ENCODE measurements at places on chromosomes 11 and 22.

GRCh38 chr11:70587075-70587389 is 188.7 kb downstream of the CTTN start:
- DNase-seq = no peak

DNA sequence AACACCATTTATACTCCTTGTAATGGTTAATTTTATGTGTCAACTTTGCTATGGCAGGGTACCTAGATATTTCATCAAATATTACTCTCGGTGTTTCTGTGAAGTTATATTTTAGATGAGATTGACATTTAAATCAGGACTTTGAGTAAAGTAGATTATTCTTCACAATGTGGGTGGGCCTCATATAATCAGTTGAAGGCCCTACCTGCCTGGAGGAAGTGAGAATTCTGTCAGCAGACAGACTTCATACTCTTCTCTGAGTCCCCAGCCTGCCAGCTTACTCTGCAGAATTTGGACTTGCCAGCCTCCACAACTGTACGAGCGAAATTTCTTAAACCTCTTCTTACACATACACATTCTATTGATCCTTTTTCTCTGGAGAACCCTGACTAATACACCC is 49.3 kb upstream of the SYT9 start:
- no peak for DNase-seq

GRCh38 chr22:48426466-48427380 is 1401.0 kb downstream of the BRD1 start:
- DNase-seq = no peak

DNA sequence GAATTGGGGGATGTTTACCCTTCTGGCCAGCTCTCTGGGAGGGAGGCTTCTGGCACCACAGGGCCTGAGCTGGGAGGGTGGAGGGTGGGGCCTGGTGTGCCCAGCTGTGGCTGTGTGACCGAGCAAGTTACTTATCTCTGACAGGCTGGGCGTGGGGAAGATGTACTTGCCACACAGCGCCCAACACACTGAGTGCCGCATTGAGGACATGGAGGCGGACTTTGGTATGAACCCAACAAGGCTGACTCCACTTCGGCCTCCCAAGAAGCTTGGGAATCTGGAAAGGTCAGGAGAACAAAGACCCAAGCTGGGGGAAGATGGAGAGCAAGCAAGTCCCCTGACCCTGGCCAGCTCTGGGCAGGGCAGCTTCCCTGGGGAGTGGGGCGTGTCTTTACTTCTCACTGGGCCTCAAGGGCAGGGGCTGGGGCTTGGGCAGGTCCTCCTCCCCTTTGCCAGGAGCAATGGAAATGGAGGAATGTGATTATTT is 2.4 kb upstream of the MGAT3 start:
- DNase-seq = no peak

- no peak for DNase-seq
These were observed 344.7 kb upstream of the NCAM1 start for GRCh38 chr11:112616327-112617097.

Measured in CD4-positive, alpha-beta T cell treated with Interferon alpha-2 for 1 hour (primary cell).